ENCODE measurements at places on chromosomes 2 and 18. TPM values are rescaled to one million over a fixed set of nuclear protein-coding genes. Genes with fewer than 3 reads are reported as not detected.

- no peak for DNase-seq
These were observed 85.4 kb upstream of the ZEB2 start for GRCh38 chr2:144605231-144605840.

GRCh38 chr2:107570876-107571275, 255.8 kb upstream of the RGPD4 start:
- DNase-seq: no peak

REG3G gene
- total RNA-seq: not detected

- no peak for DNase-seq
These were observed 104.9 kb upstream of the MGAT5 start for GRCh38 chr2:134148843-134149472.

LYPD1 gene
- total RNA-seq: 4.2 TPM

GRCh38 chr18:34808389-34808788, 98.3 kb downstream of the DTNA start:
- no peak for DNase-seq

DNA sequence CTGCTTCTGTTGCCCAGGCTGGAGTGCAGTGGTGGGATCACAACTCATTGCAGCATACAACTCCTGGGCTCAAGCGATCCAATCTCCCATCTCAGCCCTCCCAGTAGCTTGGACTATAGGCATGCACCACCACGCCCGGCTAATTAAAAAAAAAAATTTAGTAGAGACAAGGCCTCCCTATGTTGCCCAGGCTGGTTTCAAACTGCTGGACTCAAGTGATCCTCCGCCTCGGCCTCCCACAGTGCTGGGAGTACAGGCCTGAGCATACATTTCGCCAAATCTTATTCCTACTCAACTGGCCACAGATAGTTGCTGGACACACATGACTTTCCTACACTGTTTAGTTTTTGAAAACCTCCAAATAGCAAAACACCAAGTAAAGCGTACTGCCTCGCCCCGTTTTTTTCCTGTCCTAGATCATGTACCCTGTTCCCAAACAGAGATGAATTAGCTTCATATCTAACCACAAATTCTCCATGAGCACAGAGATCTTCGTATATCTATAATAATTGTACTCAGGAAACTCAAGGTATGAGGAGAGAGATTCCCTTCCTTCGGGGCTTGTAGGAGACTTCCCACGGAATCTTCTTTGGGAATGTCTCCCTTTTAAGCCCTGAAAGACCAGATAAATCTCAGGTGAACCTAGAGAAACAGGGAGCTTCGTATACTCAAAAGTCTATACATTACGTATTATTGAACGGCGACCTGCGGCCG, 598 bp upstream of the C2orf69 start:
- no peak for DNase-seq

UGT1A9 gene
- not detected for total RNA-seq

DNA sequence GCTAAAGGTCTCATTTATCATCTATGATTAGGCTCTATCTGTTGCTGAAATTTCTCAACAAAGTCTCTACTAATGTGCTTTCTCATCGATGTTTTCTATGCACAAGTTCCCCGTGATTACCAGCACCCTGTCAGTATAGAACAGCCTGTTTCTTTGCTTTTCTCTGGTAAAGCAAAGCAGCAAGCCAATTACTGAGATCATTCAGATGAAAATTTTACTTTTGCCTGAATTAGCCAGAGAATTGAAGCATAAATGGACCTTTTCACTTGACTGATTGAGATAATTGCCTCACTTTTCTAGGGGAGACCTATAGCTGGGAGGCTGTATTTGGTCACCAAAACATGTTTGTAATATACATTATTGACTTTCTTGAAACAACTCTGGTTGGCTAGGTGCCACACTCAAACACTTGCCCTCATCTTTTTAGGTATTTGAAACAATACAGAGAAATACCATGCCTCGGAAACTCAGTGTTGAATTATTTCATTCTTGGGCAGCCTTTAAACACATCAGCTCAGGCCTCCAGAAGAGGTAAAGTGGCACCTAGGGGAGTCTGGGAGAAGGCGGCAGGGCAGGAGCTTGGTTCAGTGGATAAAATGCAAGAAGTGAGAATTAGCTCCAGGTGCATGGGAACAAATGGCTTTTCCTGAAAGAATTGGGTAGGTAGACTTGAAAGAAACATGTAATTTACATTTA, 96.2 kb downstream of the GALNT3 start:
- no peak for DNase-seq

- peak; percentile 62 for DNase-seq
These were observed 14.1 kb downstream of the CTDP1 start for GRCh38 chr18:79693561-79694205.

GRCh38 chr2:171322928-171323327, 110.9 kb downstream of the METTL8 start:
- DNase-seq: no peak

DNA sequence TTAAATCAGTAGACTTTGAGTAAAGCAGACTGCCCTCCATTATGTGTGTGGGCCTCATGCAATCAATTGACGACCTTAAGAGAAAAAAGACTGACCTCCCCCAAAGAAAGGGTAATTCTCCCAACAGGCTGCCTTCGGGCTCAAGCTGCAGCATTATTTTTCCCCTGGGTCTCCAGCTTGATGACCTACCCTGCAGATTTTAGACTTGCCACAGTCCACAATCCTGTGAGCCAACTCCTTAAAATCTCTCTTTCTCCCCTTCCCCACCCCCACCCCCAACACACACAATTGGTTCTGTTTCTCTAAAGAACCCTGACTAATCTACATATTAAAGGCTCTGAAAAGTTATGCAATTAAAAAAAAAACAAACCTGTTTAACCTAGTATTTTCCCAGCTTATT, 89.4 kb downstream of the RNF152 start:
- peak; percentile 28 for DNase-seq
